EH (cell line): ENCODE measurements at places on chromosomes 11 and 22.

DNA sequence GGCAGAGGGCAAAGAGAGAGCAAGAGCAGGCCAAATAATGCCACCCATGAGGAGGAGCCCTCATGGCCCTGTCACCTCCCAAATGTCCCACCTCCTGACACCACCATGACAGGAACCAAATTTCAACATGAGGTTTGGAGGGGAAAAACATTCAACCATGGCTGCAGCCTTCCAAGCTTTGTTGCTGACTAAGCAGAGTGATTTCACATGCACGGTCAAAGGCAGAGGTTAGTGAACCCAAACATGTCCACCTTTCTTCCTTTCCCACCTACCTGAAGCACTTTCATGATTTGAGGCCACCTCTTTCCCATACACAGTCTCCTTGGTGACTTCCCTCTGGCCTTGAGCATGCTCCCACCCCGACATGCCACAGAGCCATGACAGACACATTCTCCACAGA lies 89.7 kb downstream of the C11orf91 start:
- no peak for DNase-seq

- DNase-seq: no peak
Measured at GRCh38 chr22:47632701-47633100, 870.3 kb downstream of the TBC1D22A start.

DNA sequence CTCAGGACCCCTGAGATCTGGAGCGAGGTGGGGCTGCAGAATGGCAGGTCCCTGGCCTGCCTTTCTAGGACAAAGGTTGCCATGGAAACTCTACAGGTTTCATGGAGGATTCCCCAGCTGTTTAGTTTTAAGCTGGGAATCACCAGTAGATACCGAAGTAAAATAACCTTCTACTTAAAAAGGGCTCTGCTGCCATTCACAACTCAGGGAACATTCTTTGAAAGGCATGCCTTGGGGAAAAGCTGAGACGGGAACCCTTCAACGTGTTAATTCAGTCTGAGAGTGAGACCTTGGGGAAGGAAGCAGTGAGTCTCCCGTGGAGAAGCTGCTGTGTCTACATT lies 493.3 kb downstream of the BRD1 start:
- DNase-seq: no peak

DNA sequence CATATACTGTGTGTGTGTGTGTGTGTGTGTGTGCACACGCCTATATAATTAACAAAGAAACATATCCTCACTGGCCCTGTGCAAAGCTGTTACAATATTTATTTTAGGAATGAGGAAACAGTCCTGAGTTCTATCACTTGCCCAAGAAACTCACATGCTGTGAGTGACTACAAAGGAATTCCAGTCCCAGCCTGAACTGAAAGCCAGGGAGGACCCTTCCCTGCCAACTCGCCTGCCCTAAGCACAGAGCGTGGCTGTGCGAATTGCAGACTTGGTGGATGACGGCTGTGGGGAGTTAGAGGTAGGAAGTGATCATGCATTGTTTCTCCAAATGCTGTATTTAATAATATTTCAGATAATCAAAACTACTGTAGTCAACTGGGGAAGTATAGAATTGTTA lies 26.4 kb upstream of the CD5 start:
- peak; percentile 38 for DNase-seq

- peak; percentile 66 for DNase-seq
Measured at GRCh38 chr11:96197103-96197502, 145.9 kb downstream of the MAML2 start.

DNA sequence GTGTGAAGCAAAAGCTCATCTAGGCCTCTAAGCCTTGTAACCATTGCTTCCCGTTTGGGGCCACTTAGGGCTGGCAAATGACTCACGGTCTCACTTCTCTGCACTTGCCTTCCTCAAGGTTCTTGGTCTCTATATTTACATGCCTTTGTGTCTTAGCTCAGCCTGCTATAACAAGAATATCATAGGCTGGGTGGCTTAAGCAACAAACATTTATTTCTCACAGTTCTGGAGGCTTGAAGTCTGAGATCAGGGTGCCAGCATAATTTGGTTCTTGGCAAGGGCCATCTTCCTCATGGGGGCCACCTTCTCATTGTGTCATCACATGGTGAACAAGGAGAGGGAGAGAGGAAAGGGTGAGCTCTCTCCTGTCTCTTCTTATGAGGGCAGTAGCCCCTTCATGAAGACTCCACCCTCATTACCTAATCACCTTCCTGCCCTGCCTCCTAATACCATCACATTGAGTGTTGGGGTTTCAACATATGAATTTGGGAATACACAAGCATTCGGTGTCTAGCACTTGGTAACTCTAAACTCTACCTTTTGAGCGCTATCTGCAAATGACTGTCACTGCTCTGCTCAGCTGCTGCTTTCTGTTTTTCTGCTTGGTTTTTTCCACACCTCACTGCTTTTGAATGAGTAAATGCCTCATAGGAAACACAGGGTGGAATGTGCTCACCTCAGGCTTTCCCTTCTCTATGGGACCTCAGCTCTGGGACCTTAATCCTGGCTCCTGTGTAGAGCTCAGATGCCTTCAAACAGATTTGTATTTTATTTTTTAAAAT lies 16.2 kb upstream of the ME3 start:
- DNase-seq: peak; percentile 95

GRCh38 chr11:123806249-123806648 lies at the start of gene OR6M1:
Gene OR6M1 (minus strand): TSS chr11:123806349. CDS start chr11:123806349, 0 bp downstream.
- no peak for DNase-seq

DNA sequence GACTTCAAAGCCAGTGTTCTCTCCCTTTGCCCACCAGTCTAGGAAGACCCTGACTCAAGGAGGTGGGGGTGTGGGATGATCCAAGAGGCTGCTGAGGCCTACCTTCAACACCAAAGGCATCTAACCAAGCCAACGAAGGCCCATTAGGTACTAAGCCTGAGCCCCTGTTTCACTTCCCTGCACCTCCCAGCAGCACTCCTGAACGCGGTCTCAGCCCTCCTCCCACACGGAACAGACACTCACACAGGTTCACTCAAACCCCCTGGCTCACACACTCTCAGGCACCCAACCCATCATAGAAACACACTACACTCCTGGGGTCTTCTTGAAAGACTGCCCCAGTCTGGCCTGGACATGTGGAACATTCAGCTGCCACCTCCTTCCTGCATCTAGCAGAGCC lies 40.7 kb downstream of the SLC22A12 start:
- DNase-seq: no peak

GRCh38 chr11:131661132-131661531 lies 290.7 kb downstream of the NTM start:
- DNase-seq: peak; percentile 56

DNA sequence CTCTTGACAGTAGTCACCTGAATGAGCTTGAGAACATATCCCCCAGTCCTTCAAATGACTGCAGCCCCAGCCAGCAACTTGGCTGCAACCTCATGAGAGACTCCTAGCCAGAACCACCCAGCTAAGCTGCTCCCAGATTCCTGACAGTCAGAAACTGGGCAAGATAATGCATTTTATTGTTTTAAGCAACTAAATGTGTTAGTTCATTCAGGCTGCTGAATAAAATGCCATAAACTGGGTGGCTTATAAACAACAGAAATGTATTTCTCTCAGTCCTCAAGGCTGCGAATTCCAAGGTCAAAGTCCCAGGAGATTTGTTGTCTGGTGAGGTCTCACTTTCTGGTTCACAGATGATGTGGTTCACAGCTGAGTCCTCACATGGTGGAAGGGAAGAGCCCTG lies 5.8 kb upstream of the PAMR1 start:
- DNase-seq: peak; percentile 59

- DNase-seq: peak; percentile 84
Measured at GRCh38 chr22:21823740-21824444, 43.6 kb downstream of the MAPK1 start.

DNA sequence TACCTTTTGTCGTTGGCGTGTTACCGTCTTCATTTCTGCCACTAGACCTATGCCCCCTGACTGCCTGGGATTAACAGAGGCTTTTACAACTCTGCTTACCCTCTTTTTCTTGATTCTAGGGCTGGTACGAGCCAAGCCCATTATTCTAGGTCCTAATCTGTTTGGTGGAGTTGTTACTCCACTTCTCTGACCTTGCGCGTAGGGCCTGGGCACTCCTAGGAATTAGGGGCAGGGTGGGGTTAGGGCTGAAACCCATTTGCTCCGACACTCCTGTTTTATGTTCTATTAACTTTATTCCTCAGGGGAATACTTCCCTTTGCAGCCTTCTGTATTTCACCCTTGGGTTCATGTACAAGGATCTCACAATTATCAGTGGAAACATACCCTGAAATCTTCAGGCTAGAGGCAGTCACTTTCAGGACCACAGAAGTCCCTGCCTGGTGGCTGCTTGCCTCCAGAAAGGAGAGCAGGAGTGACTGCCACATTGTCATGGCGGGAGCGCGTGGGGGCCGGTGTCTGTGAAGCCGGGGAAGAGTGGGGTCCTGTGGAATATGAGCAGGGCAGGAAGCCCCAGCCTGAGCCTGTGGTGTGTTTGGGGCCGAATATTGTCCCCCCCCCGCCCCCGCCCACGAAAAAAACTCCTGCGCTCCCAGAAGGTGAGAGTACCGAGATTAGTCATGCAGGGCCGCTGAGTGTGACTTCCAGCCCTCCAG lies 731 bp upstream of the SLC37A2 start:
- DNase-seq: peak; percentile 7

DNA sequence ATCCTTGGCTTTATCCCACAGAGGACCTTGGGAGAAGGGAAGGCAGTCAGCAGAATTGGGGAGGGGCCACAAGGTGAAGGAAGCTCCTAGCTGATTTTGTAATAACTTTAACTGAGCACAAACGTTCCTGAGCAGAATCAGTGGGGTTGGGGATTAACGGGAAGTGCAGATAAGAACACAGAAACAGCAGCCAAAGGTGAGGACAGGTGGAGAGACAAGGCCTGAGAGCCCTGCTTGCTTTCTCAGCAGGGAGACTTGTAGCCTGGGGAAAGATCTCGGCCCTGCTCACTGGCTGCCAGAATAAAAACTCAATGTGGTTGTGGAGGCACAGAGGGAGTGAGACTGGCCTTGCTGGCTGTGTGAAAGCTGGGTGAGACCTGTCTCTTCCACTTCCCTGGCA lies 265.2 kb upstream of the FAT3 start:
- no peak for DNase-seq

GRCh38 chr22:49327411-49328117 lies 500.1 kb downstream of the BRD1 start:
- no peak for DNase-seq

DNA sequence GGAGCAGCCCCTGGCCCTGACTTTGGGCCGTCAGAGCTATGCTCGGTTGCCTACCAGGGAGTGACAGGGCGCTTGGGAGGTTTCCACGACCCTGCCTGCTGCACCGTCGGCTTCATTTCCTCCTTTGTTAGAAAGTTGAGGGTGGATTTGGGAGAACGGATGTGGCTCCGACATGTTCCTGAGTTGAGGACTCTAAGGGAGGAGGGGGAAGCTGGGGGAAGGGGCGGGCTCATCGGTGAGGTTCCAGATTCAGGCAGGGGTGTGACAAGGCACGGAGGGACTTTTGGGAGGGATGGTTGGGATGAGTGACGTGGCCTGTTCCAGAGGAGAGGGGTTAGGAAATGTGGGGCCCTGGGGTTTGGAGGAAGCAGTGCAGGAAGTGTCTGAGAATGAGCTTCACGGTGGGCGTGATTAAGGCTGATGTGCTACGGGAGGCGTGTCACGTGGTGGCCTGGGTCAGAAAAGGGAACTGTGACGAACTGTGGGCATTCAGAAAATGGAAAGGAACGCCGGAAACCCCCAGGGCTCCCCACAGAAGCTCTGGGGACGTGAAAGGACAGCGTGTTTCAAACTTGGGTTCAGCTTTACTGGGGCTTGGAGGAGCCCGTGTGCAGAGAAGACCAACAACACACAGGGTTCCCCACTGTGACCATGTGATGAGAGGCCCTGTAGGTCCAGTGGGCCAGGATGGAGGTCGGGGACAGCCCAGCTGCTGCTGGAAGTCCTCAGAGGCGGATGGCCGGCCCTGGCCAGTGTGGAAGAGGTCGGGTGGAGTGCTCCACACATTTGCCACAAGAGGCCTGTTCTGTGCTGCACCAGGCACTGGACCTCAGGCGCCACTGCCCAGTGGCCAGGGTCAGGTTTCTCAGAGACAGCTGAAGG lies 2.8 kb downstream of the PARVB start:
- DNase-seq: peak; percentile 83

GRCh38 chr11:66868082-66868725 lies 11.3 kb downstream of the LRFN4 start:
- no peak for DNase-seq

- DNase-seq: no peak
Measured at GRCh38 chr11:64229744-64230170, 591 bp upstream of the DNAJC4 start.

DNA sequence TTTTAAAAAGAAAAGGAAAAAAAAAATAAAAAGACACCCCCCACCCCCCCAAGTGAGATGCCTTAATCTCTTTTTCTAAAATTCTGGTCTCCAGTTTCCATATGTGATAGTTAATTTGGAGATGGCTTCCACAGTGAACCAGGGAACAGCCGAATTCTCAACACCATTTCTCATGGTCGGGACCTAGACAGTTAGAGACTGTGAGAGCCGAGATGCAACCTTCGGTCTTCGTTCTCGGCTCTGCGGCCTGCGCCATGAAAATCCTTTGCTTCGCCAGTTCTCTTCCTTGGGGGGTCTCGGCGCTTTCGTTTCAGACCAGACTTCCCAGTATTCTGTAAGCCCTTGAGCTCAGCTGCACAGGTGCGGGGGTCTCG lies 723 bp downstream of the CACNG2 start:
- DNase-seq: no peak

- DNase-seq: no peak
Measured at GRCh38 chr11:69361048-69361447, 67.1 kb downstream of the MYEOV start.

DNA sequence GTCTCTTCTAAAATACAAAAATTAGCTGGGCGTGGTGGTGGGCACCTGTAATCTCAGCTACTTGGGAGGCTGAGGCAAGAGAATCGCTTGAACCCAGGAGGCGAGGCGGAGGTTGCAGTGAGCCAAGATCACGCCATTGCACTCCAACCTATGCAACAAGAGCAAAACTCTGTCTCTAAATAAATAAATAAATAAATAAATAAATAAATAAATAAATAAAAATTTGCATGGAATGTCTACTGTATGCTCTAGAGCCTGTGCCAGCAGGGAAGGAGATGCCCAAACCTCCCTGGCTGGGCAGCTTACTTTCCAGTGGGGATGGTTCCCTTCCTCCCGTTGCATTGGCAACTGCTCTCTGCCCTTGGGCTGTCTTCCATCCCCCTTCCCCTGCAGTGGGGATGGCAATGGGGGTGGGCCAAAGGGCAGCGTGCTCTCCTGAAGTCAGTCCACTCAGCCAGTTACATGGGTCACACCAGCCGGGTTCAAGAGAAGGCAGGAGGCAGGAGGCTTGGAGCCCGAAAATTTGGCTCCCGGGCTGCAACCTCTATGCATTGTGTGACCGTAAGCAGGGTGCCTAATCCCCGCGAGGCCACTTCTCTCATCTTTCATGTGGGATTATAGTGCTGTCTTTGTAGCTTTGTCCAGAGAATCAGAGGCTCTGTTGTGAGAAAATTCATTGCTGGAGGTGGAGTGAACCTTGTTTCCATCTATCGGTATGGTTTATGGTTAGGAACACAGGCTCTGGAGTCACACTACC lies 1.4 kb upstream of the LRRC10B start:
- no peak for DNase-seq
